HFFc6 (cell line): ENCODE measurements at places on chromosomes 4 and X. TPM values are rescaled to one million over a fixed set of nuclear protein-coding genes. Genes with fewer than 3 reads are reported as not detected.
A peak's percentile ranks its signal among the peaks of the same experiment; 100 is the strongest.

GRCh38 chr4:139633195-139633594, 32.4 kb upstream of the MGST2 start:
- no peak for DNase-seq

GRCh38 chrX:45771560-45772340, 571.1 kb upstream of the DIPK2B start:
- peak; percentile 58 for DNase-seq

Gene ENAM
- total RNA-seq = 0.08 to 0.26 TPM in 2 of 3 replicates, not detected in the other

GRCh38 chr4:88523325-88524129, at the start of gene PYURF:
Gene PYURF (minus strand): TSS chr4:88523776. CDS start chr4:88523700, 76 bp downstream.
- DNase-seq = peak; percentile 95

- no peak for DNase-seq
Observed at GRCh38 chr4:125681240-125681639, 366.5 kb downstream of the FAT4 start.

- DNase-seq = no peak
Observed at GRCh38 chr4:46937493-46937892, 28.4 kb upstream of the COX7B2 start.

Gene COX7B2
- not detected in 2 replicates for total RNA-seq

- DNase-seq = no peak
Observed at GRCh38 chrX:43975796-43976195, 2.6 kb upstream of the NDP start.

Gene SPATA18
- 7.8 to 12.2 TPM (median 7.9 TPM) in 3 replicates for total RNA-seq

GRCh38 chr4:33959519-33959918, 2284.8 kb downstream of the ARAP2 start:
- DNase-seq = peak; percentile 55

DNA sequence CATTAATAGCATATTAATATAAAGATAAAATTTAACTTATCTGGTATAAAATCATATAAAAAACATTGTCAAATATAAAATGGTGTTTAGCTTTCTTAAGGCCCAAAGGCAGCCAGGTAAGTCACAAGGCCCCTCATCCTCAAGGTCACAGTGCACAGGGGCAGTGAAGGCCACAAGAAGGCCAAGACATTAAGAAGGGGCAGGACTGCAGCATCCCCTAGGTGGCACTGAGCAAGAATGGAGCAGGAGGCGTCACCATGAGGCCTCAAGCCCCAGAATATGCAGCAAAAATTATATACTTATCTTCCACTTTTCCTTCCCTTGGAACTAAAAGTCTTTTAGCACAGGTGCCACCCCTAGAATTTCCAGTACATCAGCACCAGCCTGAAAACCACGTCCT, 49.5 kb upstream of the MAGEA8 start:
- DNase-seq = no peak

Gene CSN3
- not detected in 3 replicates for total RNA-seq

GRCh38 chrX:131747173-131747572, 203.3 kb downstream of the OR13H1 start:
- DNase-seq = no peak

DNA sequence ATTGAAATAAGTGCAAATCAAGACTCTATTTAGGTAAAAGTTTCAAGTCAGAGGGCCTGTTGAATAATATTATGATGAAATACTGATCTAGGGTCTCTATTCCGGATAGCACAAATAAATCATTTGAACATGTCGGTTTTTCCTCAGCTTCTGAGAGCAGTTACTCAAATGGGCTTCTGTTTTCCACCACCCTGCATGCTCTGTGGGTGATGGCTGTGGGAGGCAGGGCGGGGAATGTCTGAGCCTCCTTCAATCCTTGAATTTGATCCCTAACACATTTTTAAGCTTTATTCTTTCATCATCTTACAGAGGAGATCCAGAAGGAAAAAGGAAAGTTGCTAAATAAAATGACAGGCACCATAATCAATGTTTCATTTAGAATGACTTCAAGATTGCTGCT, 8.5 kb downstream of the UNC5C start:
- DNase-seq = no peak

Gene XPNPEP2
- not detected in 3 replicates for total RNA-seq

DNA sequence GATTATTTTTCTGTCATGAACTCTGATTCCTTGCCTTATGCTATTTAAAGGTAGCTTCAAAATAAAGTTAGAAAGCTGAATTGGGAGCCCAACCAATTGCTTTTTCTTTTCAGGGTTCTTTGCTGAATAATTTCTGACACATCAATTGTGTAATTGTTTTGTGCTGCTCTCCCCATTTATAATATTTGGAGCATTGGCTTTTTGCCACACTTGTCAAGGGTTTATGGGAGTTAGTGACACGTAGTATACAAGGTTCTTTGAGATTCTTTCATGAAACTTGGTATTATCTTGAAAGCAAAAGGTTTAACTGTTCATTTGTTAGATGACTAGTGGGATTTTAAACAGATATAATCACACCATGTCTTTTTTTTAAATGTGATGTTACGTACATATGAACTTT, 80.9 kb downstream of the POLA1 start:
- no peak for DNase-seq

DNA sequence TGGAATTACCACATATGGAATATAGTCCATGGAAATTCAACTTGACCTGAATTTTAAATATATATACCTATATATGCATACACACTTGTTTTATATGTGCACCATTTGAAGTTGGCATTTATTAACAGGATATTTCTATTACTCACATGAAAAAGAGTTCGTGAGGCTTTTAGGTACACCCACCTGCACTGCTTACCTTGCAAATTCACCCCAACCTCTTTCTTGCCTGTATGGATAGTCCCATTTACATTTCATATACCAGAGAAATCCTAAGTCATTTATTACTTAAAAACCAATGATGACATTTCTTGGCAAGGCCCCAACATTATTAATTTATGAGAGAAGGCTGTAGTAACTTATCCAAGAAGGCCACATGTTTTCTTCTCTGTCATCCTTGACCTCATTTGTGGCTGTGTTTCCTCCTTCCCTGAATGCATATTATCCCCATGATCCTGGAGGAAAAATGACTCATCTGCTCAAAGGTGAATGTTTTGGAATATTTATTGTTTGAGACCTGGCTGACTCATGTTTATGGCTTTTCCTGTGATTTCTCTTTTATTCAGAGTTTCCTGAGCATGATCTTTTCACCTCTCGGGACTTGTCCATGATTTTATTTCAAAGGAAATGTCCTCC, 62.2 kb upstream of the FAM241A start:
- DNase-seq = peak; percentile 72

DNA sequence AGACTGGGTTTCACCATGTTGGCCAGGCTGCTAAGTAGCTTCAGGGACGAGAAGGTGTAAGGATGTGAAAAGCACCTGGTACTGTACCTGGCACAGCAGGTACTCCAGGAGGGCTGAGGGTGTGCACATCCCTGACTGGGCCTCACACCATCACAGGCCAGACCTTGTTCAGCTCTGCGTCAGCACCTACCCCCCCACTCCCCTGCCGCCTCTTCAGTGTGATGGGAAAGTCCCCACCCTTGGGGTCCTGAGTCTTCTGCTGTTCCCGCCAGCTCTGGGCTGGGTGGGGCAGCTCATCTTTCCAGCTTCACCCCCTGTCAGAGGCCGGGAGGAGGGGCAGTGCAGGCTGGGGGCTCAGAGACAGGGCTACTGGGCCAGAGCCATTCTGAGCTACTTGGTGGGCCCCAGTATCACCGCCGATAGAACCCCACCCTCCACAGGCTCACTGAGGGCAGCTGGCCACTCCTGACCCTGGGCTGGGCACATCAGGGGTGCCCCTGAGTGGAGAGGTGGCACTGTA, 6.7 kb upstream of the SH3BP2 start:
- no peak for DNase-seq

Gene QDPR
- 41.0 to 46.2 TPM (median 43.6 TPM) in 3 replicates for total RNA-seq

Gene LRAT
- total RNA-seq = not detected in 3 replicates

Gene SASH3
- total RNA-seq = not detected in 2 replicates

DNA sequence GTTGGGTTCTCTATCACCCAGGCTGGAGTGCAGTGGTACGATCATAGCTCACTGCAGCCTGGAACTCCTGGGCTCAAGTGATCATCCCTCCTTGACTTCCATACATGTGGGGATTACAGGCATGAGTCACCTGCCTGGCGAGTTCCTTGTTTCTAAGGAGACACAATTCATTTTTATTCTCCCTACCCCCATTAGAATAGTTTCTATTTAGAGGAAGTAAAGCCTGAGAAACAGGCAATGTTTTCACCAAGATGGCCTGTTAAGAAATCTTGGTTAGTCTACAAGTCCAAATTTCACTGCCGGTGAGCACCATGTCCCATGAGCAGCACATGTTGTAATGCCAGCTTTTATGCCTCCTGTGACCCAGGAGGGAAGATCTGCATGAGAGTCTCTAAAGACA, 5.7 kb downstream of the CYBB start:
- no peak for DNase-seq

DNA sequence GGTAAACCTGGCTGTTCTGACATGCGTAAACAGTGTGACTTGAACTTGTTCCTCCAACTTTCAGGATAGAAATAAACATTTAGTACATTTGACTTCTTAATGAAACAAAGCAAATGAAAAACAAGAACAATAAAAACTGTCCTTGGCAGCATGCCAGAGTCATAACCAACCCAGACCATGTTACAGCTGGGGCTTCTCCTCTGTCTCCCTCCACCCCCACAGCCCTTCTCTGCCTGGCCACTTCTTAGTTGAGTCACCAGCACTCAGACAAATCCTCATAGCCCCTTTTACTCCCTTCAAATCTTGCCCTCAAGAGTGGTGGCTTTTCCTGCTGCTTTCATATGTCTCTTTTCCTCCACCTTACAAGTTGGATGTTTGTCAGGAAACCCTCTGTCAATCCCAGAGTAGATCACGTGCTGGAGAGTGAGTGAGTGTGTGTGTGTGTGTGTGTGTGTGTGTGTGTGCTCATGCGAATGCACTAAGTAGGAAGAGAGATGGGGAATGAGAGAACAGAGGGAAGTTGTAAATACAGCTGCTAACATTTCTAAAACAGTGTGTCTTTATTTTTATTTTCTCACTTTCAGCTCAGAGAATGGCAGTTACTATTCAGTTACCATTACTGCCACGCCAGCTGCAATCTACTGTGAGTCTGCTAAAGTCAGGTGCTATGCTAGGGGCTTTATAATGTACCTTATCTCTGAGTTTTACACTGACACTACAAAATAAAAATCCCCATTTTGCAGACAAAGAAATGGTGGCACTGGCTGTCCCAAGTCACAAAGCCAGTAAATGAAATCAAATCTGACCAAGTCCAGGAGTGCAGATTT, 15.0 kb downstream of the SCARB2 start:
- peak; percentile 74 for DNase-seq

- no peak for DNase-seq
Observed at GRCh38 chr4:148330724-148331123, 111.5 kb downstream of the NR3C2 start.

DNA sequence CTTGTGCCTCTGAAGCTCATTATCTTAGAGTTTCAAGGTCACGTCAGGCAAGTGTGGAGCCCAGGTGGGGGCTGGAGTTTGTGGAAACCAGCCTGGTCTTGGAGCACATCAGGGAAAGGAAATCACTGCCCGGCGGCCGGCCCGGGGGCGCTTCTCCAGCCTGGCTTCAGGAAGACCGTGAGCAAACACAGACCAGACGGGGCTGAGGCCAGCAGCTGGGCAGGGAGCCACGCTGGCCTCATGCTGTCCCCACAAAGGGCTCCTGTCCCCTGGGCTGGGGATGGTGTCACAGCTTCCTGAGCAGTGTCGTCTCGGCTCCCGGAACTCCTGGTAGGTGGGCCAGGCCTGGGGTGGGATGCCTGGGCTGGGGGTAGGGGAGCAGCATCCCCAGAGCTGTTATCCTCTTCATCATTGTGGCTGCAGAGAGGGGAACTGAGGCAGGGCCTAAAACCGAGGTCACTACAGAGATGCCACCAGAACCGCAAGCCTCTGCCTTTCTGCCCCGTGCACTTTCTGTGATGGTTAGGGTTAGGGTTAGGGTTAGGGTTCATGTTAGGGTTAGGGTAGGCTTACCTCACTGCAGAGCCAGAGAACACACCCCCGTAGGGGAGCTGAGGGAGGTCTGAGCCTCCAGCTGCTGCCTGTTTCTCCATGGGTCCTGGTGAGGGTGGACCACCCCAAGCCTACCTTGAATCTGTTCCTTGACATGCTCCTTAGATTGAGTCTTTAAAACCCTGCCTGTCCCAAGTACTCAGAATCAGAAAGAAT, 77.5 kb downstream of the HTRA3 start:
- DNase-seq = no peak

- no peak for DNase-seq
Observed at GRCh38 chr4:155761916-155762315, 3.1 kb downstream of the GUCY1B1 start.

Gene SRPK3
- total RNA-seq = 0.27 to 0.51 TPM (median 0.35 TPM) in 3 replicates

GRCh38 chr4:68368691-68369131, 18.8 kb upstream of the YTHDC1 start:
- peak; percentile 83 for DNase-seq

DNA sequence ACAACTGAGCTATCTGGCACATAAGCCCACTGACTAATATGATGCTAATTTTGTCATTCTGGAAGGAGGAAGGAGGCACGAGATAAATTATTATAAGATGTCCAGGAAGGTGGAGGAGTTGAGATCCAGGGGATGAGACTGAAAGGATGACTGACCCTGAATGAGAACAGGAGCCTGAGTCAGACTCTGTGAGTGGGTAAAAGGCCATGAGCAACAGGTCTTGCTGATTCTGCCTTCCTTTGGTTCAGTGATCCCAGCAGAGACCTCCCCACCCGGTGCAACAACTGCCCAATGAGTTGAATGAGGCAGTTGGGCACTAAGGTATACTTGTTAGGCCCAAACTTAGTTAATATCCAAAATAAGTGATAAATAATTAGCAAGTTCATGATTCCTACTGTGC, 238.1 kb upstream of the GPC4 start:
- no peak for DNase-seq

GRCh38 chr4:139919521-139919920, 234.5 kb downstream of the MAML3 start:
- peak; percentile 52 for DNase-seq

GRCh38 chrX:7266288-7266687, 118.3 kb upstream of the PUDP start:
- peak; percentile 57 for DNase-seq

DNA sequence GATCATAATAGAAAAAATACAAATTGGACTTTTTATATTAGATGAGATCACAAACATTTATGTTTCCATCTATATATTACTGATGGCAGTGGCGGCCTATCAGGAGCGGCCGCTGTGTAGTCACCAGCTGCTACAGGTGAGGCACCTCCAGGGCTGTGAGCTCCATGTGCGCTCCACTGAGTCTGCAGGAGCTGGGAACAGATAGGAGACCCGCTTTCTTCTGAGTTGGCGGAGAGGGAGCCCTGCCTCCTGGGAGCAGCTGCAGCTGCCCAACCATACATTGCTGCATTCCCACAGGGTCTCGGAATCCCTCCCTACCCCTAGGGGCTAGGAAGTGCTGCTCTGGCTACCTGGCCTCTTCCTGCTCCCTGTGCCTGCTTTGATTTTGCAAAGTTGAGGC, 812.9 kb downstream of the PDHA2 start:
- DNase-seq = no peak

Gene EDNRA
- total RNA-seq = 1.6 to 2.5 TPM (median 1.7 TPM) in 3 replicates

DNA sequence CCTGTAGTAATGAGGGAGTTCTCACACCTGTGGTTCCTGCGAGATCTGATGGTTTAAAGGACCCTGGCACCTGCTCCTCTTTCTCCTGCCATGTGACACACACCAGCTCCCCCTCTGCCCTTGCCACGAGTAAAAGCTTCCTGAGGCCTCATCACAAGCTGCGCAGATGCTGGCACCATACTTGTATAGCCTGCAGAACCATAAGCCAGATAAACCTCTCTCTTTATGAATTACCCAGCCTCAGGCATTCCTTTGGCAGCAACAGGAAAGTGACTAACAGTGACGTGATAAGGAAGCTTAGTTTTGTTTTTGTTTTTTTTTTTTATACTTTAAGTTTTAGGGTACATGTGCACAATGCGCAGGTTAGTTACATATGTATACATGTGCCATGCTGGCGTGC, 130.9 kb downstream of the AFAP1 start:
- peak; percentile 71 for DNase-seq

GRCh38 chrX:153598541-153599191, at the start of gene CCNQ:
Gene CCNQ (minus strand): TSS chrX:153599139. CDS start chrX:153599073, 66 bp downstream.
- DNase-seq = peak; percentile 1
